Neural progenitor cell (in vitro differentiated cells): ENCODE measurements at places on chromosomes 2 and 18. TPM values are rescaled to one million over a fixed set of nuclear protein-coding genes. Genes with fewer than 3 reads are reported as not detected.

The TMEM247 gene
- total RNA-seq = not detected in 2 replicates

The MAPK4 gene
- 7.0 and 7.9 TPM in 2 replicates for total RNA-seq

The GLI2 gene
- 9.4 and 39.6 TPM in 2 replicates for total RNA-seq

The TTC21B gene
- total RNA-seq = 27.3 and 46.9 TPM in 2 replicates

- H3K4me3 ChIP-seq = peak overlapping the region; percentile 8
- DNase-seq = peak; percentile 76
These were observed 116.9 kb downstream of the ALPK2 start for GRCh38 chr18:58511897-58512581.

- no peaks in the 10 kb centered on the region for H3K36me3 ChIP-seq
- DNase-seq = no peak
- peaks cover 10% of the 10 kb centered on the region for H3K4me1 ChIP-seq
- no peaks in the 10 kb centered on the region for H3K27me3 ChIP-seq
- H3K27ac ChIP-seq = no peak overlapping the region
These were observed 111.6 kb upstream of the LTBP1 start for GRCh38 chr2:32835148-32835547.

- no peaks in the 10 kb centered on the region for H3K4me1 ChIP-seq
- no peaks in the 10 kb centered on the region for H3K36me3 ChIP-seq
- H3K27me3 ChIP-seq = no peaks in the 10 kb centered on the region
- no peak overlapping the region for H3K4me3 ChIP-seq
These were observed 204.6 kb downstream of the RND3 start for GRCh38 chr2:150282771-150283371.

- H3K4me3 ChIP-seq = no peak overlapping the region
- no peaks in the 10 kb centered on the region for H3K4me1 ChIP-seq
- no peaks in the 10 kb centered on the region for H3K27me3 ChIP-seq
- H3K27ac ChIP-seq = no peak overlapping the region
- no peaks in the 10 kb centered on the region for H3K36me3 ChIP-seq
- no peak for DNase-seq
These were observed 236.7 kb downstream of the TMX3 start for GRCh38 chr18:68478246-68478645.

DNA sequence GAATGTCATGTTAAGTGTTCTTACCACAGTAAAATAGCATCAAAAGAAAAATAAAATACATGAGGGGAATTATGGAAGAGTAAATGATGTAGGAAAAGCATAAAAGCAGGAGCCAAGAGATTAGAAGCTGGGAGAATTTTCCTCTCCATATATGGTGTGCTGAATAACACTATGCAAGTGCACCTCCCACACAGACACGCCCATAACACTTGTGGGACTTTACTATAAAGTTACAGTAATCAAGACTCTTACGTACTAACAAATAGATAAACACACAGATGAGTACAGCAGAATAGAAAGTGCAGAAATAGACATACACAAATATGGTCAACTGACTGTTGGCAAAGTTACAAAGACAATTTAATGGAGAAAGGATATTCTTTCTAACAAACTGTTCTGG lies 16.0 kb upstream of the SPHKAP start:
- no peak for DNase-seq
- no peaks in the 10 kb centered on the region for H3K27me3 ChIP-seq
- no peaks in the 10 kb centered on the region for H3K4me1 ChIP-seq
- H3K27ac ChIP-seq = no peak overlapping the region
- no peaks in the 10 kb centered on the region for H3K36me3 ChIP-seq

DNA sequence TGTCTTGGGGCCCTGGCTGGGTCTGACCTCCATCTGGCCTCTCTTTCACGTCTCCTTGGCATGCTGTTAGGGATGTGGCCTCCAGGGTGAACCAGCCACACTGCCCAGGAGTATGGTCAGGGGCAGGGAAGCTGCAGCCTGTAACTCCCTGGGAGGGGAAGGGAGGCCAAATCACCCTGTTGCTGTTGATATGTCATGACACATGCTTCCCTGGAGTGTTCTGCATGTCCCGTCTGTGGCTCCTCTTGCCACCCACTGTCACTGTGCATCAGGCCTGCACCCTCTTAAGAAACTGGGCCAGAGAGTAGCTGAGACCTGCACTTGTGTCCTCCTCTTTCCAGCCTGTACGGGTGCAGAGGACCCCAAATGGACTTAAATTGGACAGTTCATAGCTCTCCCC lies 221.3 kb downstream of the FHOD3 start:
- peaks cover 4% of the 10 kb centered on the region for H3K36me3 ChIP-seq
- H3K27me3 ChIP-seq = no peaks in the 10 kb centered on the region
- H3K4me1 ChIP-seq = peaks cover 44% of the 10 kb centered on the region

- H3K27me3 ChIP-seq = no peaks in the 10 kb centered on the region
- peaks cover 30% of the 10 kb centered on the region for H3K4me1 ChIP-seq
- H3K4me3 ChIP-seq = peak overlapping the region; percentile 75
- H3K27ac ChIP-seq = peak overlapping the region; percentile 99
- H3K36me3 ChIP-seq = no peaks in the 10 kb centered on the region
These were observed 1.0 kb upstream of the ACTR3 start for GRCh38 chr2:113888641-113889470.

GRCh38 chr2:225667445-225667844 lies 267.9 kb downstream of the NYAP2 start:
- peak; percentile 23 for DNase-seq
- no peak overlapping the region for H3K27ac ChIP-seq
- no peaks in the 10 kb centered on the region for H3K27me3 ChIP-seq
- H3K4me1 ChIP-seq = peaks cover 7% of the 10 kb centered on the region
- no peak overlapping the region for H3K4me3 ChIP-seq
- H3K36me3 ChIP-seq = no peaks in the 10 kb centered on the region

DNA sequence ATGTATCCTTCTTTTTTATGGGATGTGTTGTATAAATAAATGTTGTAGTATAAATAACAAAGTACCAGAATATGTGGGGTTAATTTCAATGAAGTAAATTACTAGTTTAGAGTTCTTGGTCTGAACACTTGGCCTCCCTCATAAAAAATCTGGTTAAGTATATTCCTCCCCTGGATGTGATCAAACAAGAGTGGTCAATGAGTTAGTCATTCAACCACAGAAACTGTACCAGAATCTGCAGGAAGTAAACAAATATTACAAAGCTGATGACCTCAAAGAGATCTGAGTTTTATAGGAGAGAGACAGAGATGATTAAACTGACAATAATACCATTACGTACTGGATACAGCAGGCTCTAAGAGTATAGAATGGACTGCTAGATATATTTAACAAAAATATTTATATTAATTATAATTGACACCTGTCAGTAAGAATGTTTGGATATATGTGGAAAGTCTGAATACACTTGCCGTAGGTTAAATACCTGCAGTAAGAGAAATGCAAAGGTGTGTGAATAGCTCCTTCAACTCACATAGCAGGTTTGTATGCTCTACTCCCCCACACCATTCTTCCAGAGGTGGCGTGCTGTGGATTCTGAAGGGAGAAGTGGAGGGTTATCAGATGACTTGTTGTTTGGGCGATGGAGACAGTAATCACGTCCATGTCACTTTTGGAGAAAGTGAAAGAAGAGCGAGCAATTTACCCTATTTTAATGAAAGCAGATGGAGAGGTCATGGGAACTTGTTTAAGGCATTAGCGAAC lies 108.3 kb upstream of the LRATD1 start:
- DNase-seq = no peak
- no peak overlapping the region for H3K4me3 ChIP-seq
- H3K4me1 ChIP-seq = peaks cover 4% of the 10 kb centered on the region
- no peaks in the 10 kb centered on the region for H3K27me3 ChIP-seq

DNA sequence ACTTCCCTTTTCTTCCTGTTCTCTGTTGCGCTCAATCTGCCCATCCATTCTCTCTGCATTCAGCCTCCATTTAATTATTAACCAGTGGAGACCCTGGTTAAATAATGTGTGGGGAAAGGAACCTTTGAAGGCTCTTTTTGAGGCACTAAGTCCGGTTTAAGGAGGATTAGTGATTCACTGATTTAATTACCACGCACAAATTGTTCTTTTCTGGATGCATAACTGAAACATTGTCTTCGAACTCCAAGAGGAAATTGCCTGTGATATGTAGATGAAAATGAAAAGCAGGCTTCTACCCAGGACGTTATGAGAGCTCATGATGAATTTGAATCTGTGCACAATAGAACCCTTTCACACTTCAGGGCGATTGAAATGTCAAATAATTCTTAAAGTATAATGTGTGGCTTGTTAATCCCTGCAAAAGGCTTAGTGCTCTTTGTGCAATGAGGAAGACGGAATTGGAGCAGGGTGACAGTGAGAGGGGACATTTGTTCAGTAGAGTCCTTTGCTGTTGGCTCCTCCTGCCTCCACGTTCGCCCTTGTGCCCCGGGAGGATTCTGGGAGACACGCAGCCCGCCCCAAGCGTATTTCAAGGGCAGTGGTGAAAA lies 51.1 kb upstream of the ZNF236 start:
- H3K4me3 ChIP-seq = no peak overlapping the region
- H3K27me3 ChIP-seq = no peaks in the 10 kb centered on the region
- peak; percentile 42 for DNase-seq
- H3K27ac ChIP-seq = no peak overlapping the region

DNA sequence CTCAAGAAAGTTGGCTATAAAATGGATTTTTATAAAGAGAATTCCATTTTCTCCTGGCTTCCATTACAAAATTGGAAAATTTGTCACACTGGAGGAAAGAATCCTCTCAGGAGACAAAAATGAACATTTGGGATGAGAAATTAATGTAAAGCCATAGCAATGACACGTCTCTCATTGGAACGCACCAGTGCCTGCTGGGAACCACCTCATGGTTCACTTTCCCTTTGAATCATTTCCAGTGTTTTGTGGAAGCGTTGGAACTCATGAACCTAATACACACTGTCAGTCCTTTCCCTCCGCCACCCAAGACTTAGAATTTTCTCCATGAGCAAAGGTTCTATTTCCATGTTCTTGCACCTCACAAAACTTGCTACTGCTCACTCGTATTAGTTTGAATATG lies 21.0 kb upstream of the NRP2 start:
- no peaks in the 10 kb centered on the region for H3K36me3 ChIP-seq
- no peaks in the 10 kb centered on the region for H3K27me3 ChIP-seq
- no peak overlapping the region for H3K4me3 ChIP-seq
- no peak overlapping the region for H3K27ac ChIP-seq
- H3K4me1 ChIP-seq = peaks cover 5% of the 10 kb centered on the region
- no peak for DNase-seq

- no peak for DNase-seq
- H3K36me3 ChIP-seq = no peaks in the 10 kb centered on the region
- H3K27me3 ChIP-seq = no peaks in the 10 kb centered on the region
- H3K27ac ChIP-seq = no peak overlapping the region
- no peak overlapping the region for H3K4me3 ChIP-seq
- H3K4me1 ChIP-seq = peaks cover 6% of the 10 kb centered on the region
These were observed 197.3 kb upstream of the CCDC150 start for GRCh38 chr2:196442211-196442610.
